Activated CD8-positive, alpha-beta T cell treated with anti-CD3 and anti-CD28 coated beads, Interleukin-2, amount 10 ng/mL, durations not matched to agents 7 days and 5 days (primary cell): ENCODE measurements at places on chromosomes 7 and 10. TPM values are rescaled to one million over a fixed set of nuclear protein-coding genes. Genes with fewer than 3 reads are reported as not detected.

DNA sequence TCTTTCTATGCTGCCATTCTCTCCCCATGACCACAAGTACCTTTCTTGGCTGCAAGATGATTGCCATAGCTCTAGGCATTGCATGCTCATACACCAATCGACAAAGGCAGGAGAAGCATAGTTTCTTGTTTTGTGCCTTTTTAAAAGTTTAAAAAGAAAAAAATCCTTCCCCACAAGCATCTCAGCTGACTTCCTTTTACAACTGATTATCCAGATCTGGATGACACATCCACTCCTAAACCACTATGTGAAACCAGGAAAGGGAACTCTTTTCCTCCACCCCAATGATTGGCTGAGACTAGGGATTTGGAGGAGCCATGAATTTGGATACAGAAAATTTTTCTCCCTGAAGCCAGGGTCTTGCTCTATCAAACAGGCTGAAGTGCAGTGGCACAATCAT, 14.5 kb upstream of the LRRC4 start:
- H3K4me3 ChIP-seq = no peak overlapping the region
- H3K27ac ChIP-seq = no peak overlapping the region
- H3K27me3 ChIP-seq = no peaks in the 10 kb centered on the region
- H3K36me3 ChIP-seq = peaks cover 3% of the 10 kb centered on the region

GRCh38 chr7:76106893-76107292, 59.0 kb downstream of the MDH2 start:
- no peak for DNase-seq
- H3K36me3 ChIP-seq = no peaks in the 10 kb centered on the region
- H3K27me3 ChIP-seq = no peaks in the 10 kb centered on the region
- no peak overlapping the region for H3K27ac ChIP-seq

- DNase-seq = no peak
- H3K4me3 ChIP-seq = no peak overlapping the region
- peaks cover 7% of the 10 kb centered on the region for H3K36me3 ChIP-seq
- peaks cover 16% of the 10 kb centered on the region for H3K27me3 ChIP-seq
- peaks cover 8% of the 10 kb centered on the region for H3K4me1 ChIP-seq
- no peak overlapping the region for H3K27ac ChIP-seq
Observed at GRCh38 chr10:45599021-45599603, 73.5 kb downstream of the ZFAND4 start.

DNA sequence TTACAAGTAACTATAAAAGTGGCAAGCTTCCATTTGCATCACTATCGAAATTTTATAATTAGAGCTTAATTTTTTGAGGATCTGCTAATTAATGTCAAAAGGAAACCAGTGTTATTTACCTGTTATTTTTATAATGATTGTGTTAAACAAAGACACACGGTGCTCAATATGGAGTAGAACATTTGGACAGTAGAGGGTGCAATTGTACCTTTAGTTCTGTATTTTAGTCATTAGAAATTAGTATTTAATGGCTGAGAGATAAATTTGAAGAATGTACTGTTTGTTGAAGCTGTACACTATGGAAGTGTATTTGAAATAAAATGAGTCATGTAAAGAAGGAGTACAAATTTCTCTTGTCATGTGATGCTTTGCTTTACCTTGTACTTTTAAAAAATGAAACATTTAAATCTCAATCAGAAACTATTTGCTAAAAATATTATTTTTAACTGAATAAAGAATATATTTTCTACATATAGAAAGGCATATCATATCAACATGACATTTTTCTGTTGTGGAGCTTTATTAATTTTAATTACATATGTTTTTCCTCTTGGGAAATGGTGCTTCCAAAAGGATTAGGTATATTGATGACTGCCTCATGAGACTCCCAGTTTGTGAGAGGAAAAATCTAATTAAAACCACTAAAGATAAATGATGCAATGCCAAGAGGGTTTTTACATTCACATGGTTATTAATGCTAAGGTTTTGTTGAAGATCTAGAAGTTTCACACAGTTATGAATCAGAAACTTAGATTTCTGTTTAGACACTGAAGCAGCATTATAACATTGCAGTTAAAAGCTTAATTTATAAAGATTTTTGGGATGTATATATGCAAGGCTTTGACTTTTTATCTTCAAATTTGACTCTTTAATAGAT, 10.4 kb upstream of the PRKG1 start:
- H3K27me3 ChIP-seq = peaks cover 2% of the 10 kb centered on the region
- H3K27ac ChIP-seq = no peak overlapping the region
- no peaks in the 10 kb centered on the region for H3K36me3 ChIP-seq
- H3K4me3 ChIP-seq = no peak overlapping the region

Gene GRID1
- not detected for total RNA-seq

Gene AFAP1L2
- 4.0 TPM for total RNA-seq
